ENCODE measurements at places on chromosomes 7 and 10.
A peak's percentile ranks its signal among the peaks of the same experiment; 100 is the strongest.

DNA sequence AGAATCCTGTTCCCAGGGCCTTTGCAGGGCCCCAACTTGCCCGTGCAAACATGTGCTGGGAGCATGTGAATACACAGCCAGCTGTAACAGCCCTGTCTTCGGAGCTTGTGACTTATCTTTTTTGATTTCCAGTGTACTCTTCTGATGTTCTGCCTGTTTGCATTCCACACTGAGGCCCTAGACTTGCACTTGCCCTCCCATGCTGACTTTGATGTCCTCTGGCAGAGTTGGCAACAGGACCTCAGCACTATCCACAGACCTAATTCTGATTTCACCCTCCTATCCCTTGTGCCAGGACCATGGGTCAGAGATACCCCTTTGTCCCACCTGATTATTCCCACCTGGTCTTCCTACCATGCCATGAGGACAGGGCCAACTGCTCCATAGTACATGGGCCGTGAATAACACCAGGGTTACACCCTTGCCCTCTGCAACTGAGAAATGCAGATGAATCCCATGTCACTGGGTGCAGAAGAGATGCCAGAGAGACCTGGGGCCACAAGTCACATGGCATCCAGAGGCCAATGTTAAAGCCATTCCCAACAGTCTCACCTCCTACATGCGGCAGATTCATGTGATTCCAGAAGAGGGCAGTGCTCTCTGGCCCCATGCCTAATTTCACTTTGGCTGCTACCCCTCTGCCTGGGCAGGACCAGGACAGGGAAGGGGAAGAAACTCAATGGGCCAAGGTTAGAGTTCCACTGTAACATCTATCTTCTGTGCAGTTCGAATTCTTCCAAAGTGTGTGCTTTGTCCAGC, 43.0 kb downstream of the SCRN1 start:
- no peak for DNase-seq

DNA sequence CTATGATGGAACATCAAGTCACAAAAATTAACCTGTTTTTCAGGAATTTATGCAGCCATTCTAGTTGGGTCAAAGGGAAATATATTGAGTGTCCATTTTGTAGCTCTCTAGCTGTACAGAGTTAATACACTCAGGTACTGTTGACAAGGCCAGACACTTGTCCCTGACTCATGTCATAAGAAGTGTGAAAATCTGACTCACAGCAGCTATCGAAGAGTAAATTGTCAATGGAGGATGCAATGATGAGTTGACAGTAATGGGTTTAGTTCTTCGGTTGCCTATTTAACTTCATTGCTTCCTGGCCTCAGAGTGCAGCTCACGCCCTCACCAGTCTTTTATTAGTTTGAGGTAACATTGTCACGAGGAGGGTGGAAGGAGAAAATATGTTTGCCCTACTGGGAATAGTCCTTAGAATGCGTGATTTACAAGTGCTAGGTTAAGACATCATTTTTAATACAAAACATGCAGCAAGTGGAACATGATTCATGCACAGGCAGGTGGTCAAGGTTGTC, 255.1 kb downstream of the XPNPEP1 start:
- DNase-seq = no peak

DNA sequence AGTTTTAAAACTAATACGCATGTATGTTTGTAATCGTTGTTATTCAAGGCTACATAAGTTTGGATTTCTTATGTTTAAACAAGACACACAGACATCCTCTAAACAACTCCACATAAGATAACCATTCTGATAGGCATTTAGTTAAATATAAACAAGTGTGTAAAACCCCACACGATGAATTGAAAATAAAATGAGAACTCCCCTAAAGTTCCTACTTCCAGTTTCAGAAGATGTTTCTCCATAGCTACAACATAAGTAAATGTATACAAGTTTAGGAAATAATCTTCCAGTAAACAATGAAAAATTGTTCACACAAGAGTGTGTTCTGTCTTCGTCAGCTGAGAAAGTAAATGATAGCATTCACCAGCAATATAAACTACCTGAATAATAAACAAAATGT, 246.8 kb downstream of the RNLS start:
- DNase-seq = no peak

GRCh38 chr10:114686013-114686412, 27.9 kb upstream of the ABLIM1 start:
- DNase-seq = no peak

DNA sequence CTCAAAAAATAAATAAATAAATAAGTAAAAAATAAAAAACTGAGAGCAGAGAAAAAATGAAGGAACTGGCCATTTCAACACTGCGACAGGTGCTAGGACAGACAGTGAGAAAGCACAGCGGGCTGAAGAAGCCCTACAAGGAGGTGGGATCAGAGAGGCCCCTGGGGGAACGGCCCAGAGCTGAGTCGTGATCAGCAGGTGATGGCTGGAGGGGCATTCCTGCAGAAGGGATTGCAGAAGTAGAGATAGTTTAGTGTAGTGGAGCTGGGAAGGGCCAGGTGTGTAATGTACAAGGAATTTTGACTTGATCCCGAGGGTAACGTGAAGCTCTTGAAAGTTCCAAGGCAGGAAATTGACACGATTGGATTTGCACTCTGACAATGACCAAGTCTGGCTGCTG, 112.1 kb downstream of the CUL2 start:
- DNase-seq = no peak

- no peak for DNase-seq
Observed at GRCh38 chr10:1198453-1199344, 142.5 kb downstream of the WDR37 start.

DNA sequence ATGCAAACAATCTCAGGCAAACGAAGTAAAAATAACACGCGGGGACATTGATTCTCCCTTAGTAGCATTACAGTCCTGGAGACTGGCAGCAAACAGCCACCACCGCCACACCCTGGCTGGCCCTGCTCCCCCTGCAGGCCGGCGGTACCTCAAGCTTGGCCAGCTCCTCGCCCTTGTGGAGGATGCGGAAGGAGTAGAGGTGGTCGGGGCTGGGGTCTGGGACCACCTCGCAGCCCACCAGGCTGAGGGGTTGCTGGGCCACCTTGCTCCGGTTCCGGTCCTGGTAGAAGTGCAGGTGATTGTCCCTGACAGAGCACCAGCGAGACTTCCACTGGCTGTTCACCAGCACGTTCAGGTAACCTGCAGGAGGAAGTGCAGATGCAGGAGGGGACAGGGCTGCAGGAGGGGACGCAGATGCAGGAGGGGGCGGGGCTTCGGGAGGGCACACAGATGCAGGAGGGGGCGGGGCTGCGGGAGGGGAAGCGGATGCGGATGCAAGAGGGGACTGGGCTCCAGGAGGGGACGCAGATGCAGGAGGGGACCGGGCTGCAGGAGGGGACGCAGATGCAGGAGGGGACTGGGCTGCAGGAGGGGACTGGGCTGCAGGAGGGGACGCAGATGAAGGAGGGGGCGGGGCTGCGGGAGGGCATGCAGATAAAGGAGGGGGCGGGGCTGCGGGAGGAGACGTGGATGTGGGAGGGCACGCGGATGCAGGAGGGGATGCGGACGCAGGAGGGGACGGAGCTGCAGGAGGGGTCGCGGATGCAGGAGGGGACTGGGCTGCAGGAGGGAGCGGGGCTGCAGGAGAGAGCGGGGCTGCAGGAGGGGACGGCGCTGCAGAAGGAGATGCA, 65.7 kb downstream of the VWA2 start:
- peak; percentile 46 for DNase-seq

GRCh38 chr7:155638366-155638765, 6.1 kb upstream of the RBM33 start:
- no peak for DNase-seq

GRCh38 chr7:145729691-145730090, 386.9 kb upstream of the CNTNAP2 start:
- no peak for DNase-seq

DNA sequence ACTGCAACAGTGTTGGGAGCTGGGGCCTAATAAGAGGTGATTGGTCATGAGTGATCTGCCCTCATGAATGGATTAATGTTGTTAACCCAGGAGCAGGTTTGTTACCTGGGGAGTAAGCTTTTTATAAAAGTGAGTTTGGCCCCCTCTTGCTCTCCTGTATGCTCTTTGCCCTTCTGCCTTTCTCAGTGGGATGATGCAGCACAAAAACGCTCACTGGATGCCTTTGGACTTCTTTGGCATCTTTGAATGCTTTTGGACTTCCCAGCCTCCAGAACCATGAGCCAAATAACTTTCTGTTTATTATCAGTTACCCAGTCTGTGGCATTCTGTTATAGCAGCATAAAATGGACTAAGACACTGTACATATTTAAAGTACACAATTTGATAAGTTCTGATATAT, 48.5 kb downstream of the CCDC71L start:
- DNase-seq = no peak

DNA sequence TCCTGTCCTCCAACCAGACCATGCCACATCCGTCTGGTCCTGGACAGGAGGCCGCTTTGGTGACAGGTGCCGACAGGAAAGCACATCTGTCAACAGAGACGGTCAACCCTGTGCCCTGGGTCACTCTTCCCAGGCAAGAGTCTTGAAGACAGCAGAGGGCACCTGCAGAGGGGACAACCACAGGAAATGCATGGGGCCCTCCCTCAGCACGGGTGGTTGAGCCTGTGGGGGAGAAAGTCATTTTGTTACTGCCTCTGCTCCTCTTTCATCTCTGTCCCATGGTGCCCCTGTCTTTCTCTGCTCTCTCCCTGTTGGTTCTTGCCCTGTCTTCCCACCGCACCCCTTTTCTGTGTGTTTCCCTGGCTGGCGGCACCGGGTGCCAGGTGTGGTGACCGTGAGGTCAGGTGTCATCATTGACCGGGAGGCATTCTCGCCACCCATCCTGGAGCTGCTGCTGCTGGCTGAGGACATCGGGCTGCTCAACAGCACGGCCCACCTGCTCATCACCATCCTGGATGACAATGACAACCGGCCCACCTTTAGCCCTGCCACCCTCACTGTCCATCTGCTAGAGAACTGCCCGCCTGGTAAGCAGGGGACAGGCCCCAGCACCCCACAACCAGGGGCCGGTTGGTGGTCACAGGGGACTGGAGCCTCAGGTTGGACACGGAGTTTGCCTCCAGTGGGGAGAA, 17.6 kb upstream of the VSIR start:
- DNase-seq = no peak

DNA sequence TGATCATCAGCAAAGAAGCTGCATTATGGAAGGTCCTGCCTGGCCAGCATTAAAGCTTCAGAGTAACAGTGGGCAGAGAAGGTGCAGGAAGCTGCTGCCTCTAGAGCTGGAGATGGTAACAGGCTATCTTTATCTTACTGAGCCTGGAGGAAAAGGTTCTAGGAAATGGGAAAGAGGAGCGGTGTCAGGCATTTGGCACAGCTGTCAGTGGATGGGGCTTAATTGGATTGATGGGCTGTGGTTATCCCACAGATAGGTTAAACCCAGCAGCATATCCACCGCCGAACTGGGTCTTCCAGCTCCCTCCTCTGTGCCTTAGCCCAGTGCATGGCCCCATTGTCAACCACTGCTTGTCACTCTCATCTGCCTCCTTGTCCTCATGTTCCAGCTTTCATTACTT, 127.6 kb downstream of the CCNY start:
- DNase-seq = no peak

GRCh38 chr10:23099816-23100215, 4.4 kb downstream of the MSRB2 start:
- no peak for DNase-seq

Measured in T-helper 1 cell (primary cell).